ENCODE measurements at places on chromosomes 1 and 21.

GRCh38 chr1:6224718-6225117, 11.0 kb downstream of the ICMT start:
- no peak for DNase-seq

DNA sequence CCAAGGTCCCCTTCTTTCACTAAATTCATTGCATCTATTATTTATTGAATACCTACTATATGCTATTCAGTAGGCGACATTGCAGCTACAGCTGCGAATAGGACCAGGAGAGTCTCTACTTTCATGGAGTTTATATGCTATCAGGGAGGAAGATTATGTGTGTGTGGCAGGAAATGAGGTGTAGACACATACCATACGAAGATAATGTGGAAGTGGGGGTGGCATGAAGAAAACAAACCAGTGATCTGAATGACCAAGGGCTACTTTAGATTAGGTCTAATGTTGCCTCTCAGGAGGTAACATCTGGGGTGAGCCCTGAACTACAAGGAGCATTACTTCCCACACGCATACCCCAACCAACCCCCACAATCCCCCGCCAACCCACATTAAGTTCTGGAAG, 1.0 kb upstream of the PPIH start:
- no peak for DNase-seq

- no peak for DNase-seq
Measured at GRCh38 chr21:41570791-41571355, 62.9 kb upstream of the TMPRSS2 start.

DNA sequence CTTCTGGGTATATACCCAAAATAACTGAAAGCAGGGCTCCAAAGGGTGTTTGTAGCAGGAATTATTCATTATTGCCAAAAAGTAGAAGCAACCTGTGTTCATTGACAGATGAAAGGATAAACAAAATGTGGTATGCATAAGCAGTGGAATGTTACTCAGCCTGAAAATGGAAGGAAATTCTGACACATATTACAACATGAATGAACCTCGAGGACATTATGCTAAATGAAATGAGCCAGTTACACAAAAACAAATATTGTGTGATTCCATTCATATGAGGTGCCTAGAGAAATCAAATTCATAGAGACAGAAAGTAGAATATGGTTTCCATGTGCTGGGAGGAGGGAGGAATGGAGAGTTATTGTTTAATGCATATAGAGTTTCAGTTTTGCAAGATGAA, 86.3 kb upstream of the ARTN start:
- no peak for DNase-seq

DNA sequence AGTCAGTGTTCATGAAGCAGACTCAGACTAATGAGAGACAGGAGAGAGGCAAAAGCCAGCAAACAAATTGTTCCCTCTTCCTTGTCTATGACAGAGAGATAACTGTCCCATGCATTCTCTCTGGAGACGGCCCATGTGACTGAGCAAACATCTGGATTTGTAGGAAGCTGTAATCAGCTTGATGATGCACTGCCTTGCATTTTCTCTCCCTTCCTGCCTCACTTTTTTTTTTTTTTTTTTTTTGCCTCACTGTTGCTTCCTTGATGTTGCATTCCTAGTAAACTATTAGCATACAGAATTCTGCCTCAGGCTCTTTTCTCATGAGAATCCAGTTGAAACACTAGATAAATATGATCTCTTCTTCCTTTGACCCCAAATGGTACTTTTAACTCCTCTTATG, 134.5 kb downstream of the HHIPL2 start:
- no peak for DNase-seq
